CD4-positive, alpha-beta T cell treated with Interleukin-2 at 100 ng/mL for 4 hours (primary cell): ENCODE measurements at places on chromosomes 2 and 18.
A peak's percentile ranks its signal among the peaks of the same experiment; 100 is the strongest.

DNA sequence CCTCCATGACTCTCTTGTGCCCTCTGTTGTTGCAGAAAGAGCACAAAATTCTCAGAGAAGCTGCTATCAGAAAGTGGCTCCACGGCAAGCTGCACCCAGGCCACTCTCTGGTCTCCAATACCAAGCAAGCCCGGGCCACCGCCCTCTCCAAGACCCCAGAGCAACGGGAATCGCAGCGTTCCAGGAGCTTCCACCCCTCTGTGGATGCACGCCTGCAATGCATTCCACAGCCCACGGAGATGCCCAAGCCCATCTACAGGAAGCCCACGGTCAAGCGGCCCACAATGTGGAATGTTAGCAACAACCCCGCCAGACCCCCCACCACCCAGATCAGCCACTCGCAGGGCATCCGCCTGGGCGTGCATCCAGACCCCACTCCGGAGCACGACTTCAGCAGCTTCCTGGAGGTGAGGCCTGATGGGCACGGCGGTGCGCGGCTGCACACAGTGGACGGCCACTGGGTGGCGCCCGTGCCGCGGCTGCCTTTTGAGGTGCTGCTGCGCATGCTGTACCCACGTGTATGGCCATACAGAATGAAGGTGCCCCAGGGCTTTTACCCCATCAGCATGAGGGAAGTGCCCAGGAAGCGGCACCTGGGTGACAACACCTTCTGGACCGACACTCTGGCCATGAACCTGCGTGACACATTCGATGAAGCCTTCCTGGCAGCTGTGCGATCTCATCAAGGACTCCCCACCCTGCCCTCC is 6.3 kb downstream of the ANKRD53 start:
- peak; percentile 79 for DNase-seq

GRCh38 chr18:73214970-73215369 is 347.2 kb upstream of the NETO1 start:
- DNase-seq: no peak

DNA sequence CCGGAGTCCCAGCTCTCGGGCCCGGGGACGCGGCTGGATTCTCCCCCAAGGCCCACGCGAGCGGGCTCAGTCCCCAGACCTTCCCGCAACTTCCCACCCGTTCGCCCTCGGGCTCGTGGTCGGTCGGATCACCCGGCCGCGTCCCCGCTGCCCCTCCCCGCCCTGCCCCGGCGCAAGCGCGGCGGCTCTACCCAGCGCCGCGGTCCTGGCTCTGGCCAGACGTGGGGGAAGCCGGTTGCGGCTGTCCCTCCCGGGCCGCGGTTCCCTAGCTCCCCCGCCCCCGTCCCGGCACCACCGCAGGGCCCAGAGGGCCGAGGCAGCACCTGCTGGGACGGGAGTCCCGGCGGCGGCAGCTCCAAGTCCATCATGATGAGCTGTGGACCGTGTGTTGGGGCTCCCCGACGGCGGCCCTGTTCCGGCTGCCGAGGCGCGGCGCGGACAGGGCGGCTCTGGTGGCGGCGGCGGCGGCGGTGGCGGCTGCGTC is 276 bp downstream of the NFE2L2 start:
- DNase-seq: no peak

DNA sequence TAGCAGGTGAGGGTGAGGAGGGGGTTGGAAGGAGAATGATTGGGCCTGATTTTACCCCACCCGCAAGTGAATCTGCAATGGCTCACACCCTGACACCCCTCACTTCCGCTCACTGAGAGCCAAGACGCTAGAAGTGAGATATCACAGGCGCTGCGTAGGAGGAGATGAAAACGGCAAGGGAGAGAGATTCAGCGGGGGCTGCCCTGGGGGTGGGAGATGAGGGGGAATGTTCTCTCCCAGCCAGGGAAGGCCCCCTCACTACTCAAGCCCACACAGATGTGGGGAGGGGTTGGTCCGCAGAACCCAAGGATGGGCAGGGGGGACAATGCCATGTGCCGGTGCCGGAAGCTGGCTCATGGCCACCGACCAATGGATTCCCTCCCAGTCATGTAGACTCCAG is 32.9 kb downstream of the LOXHD1 start:
- peak; percentile 3 for DNase-seq

DNA sequence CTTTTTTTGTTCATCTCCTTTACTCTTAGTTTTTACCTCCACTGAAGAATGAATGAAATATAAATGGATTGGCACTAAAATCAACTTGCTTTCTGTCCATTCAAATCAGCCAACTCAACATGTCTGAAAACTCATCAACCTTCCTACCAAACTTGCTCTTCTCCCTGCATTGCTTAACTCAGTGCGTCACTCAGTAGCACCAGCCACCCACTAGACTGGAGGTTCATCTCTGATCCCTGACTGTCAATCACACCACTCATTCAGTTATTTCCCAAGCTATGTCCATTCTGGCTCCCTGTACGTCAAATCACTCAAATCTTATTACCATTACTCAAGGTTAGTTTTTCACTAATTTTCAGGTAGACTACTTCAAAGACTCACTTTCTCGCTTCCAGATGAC is 75.2 kb upstream of the RBMS1 start:
- DNase-seq: no peak

GRCh38 chr2:143988082-143988481 is 531.8 kb downstream of the ZEB2 start:
- no peak for DNase-seq

- no peak for DNase-seq
Measured at GRCh38 chr2:64613276-64613675, 40.4 kb downstream of the SERTAD2 start.

- no peak for DNase-seq
Measured at GRCh38 chr2:213101692-213102460, 49.5 kb downstream of the IKZF2 start.

DNA sequence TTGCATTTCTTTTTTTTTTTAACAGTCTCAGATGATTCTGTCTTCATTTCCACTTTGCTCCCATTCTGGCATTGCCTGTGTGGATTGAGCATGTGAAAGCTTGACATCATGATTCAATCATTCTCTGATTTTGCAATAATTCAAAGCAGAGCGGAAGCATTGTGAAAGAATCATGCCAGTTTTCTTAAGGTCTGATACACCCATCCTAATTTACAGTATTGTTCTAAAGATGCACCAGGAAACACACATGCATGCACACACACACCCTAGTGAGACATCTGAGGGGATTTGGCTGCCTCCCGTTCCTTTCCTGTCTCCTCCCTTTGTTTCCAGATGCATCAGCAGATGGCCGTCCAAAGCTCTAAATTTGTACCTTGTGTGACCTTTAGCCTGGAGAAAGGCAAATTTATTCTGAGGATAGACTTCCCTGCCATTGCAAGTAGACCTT is 97.3 kb downstream of the FMNL2 start:
- DNase-seq: no peak

GRCh38 chr18:63311118-63312018 is 8.2 kb downstream of the BCL2 start:
- DNase-seq: no peak

DNA sequence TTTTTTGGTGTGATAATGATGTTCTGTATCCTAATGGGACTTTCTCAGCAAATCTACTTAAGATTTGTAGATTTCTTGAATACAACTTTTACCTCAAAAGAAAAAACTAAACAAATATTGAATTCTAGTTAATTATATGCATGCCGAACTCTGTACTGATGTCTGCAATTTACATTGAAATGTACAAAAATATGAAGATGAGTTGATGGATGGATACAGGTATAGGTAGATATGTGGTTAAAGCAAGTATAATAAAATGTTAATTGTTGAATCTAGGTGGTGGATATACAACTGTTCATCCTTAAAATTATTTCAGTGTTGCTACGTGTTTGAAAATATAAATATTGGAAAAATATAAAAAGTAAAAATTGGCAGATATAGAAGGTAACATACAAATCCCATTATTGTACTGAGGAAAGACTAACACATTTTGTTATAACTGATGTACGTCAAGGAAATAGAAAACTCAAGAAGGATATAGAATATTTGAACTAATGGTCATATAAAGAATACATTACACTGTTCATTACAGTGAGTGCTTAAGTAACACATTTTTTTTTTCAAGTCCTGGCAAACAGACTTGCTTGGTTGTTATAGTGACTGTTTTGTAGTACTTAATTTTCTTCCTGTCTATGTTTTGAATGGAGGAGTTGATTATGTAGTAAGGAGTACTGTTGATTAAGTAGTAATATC is 33.8 kb downstream of the DDX1 start:
- no peak for DNase-seq

- no peak for DNase-seq
Measured at GRCh38 chr2:120016800-120017199, 3.9 kb downstream of the EPB41L5 start.

GRCh38 chr2:204407204-204408014 is 137.9 kb upstream of the PARD3B start:
- no peak for DNase-seq

DNA sequence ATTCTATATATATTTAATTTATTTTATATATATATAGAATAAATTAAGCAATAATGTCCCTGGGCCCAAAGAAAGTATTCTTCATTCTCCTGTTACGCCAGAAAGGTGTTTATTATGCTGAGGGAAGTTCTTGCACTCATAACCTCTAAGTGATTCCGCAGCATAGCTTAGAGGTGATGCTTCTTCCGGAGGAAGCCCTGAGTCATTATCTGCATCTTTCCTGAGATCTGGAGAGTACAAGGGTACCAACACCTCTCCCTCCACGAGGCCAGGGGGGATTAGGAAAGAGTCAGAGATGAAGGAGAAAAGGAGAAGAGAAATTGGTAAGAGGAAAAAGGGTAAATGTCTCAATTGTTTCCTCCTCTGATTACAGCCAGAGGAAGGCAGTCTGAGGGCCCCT is 43.1 kb upstream of the RTN4 start:
- DNase-seq: no peak

DNA sequence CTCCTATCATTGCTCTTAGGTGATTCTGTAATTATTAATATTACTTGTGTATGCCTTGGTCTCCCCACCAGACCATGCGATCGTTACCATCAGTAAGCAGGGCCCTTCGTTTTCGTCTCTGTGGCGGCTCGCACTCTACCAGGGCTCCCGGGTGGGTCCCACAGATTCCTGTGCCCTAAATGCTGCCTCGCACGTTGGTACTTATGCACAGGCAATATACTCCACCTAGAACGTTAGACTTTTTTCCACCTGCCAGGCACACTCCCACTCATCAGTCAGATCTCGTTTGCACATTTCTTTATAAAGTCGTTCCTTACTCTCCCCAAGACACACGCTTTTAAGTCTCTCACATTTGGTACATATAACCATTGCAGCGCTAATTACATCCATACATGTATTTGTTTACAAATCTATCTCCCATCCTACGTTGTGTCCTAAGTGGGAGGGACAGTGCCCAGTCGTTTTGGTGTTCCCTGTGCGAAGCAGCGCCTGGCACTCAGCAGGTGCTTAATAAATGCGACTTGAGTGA is 901 bp downstream of the FEZ2 start:
- DNase-seq: no peak

GRCh38 chr2:188265315-188265714 is 26.4 kb upstream of the GULP1 start:
- no peak for DNase-seq

DNA sequence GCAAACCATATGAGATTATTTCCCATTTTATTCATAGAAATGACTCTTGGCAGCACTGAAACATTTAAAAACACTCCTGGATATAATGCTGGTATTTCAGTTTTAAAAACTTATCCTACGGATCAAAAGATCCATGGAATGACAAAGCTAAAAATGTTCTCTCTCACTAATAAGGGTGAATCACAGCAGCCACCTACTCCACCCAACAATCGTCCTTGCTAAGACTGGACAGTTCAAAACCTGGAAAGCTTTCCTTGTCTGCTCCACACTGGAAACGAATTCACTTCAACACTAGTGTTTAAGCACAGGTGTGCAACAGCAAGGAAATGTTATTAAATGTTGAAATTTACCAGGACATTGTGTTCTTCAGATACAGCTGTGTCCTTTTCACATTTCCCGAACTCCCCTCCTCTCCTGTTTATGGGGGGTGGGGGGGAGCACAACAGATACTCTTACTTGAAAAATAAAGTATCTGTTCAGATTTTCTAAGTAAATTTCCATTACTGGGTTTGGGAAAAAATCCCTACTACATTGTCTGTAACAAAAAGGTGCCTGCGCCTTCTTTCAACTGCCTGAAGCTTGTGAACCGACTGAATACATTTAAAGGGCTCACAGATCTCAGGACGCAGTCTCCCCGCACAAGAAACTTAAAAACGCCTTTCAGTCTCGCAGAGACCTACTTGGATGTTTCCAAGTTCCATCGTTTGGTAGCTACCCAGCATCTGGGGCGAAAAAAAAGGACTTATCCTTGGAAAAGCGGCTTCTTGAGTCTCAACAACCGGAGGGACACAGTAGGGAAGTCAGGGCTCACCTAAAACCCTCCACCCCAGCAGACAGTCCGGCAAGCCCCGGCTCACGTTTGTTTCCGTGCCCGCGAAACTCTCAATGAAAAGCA is 1.3 kb downstream of the YWHAQ start:
- DNase-seq: peak; percentile 37

GRCh38 chr2:212638694-212639093 is 100.1 kb upstream of the ERBB4 start:
- DNase-seq: no peak

DNA sequence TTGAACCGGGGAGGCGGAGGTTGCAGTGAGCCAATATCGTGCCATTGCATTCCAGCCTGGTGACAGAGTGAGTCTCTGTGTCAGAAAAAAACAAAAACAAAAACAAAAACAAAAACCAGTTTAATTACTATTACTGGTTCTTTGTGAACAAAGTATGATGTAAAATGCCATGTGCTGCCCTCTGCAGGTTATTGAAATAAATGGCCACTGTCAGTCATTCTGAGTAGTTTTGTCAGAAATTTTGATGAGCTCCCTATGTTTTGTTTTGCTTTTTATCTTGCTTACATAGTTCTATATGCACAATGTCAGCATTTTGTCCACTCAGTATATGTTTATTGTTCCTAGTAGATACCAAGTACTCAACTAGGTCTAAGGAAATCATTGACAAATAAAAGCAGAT is 423.6 kb upstream of the CHST9 start:
- no peak for DNase-seq

DNA sequence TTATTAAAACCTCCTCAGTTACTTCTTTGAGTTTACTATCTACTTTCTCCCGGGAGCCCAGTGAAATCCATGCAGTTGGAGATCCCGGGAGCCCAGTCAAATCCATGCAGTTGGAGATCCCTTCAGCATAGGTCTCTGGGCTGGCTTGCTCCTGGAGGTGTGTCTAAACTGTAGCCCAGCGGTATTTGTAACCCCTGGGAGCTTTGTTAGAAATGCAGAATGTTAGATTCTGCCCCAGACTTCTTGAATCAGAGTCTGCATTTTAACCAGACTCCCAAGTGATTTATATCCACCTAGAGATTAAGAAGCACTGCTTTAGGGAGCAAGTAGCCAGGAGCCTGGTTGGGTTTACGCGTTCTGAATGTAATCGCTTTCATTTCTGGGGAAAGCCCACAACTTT is 54.5 kb downstream of the ARHGAP28 start:
- no peak for DNase-seq

GRCh38 chr2:128449226-128450061 is 130.8 kb upstream of the HS6ST1 start:
- no peak for DNase-seq
